Activated CD8-positive, alpha-beta memory T cell treated with anti-CD3 and anti-CD28 coated beads, Interleukin-2, amount 10 ng/mL, durations not matched to agents 7 days and 5 days (primary cell): ENCODE measurements at places on chromosomes 7 and 10.

GRCh38 chr10:71084818-71085126 is 127.6 kb upstream of the UNC5B start:
- peak; percentile 5 for DNase-seq

DNA sequence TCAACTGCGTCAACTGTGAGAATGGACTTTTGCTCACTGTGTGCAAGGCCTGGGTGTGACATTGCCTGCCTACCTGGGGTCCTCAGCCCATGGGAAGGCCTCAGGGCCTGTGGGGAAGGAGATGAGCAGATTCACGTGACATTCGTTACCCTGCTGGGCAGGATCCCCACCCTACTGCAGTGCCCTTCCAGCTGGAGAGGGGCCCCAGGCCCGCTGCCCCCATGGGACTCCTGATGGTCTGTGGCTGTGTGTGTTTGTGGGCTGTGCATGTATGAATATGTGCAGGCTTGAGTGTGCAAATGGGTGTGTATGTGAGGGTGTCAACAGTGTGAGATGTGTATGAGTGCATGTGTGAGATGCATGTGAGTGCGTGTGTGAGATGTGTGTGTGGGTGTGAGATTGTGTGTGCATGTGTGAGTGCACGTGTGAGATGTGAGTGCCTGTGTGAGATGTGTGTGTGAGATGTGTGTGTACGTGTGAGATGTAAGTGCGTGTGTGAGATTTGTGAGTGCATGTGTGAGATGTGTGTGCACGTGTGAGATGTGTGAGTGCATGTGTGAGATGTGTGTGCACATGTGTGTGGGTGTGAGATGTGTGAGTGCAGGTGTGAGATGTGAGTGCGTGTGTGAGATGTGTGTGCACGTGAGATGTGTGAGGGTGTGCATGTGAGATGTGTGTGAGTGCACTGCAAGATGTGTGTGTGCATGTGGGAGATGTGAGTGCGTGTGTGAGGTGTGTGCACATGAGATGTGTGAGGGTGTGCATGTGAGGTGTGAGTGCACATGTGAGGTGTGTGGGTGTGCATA is 29.7 kb downstream of the PPIF start:
- DNase-seq = no peak

DNA sequence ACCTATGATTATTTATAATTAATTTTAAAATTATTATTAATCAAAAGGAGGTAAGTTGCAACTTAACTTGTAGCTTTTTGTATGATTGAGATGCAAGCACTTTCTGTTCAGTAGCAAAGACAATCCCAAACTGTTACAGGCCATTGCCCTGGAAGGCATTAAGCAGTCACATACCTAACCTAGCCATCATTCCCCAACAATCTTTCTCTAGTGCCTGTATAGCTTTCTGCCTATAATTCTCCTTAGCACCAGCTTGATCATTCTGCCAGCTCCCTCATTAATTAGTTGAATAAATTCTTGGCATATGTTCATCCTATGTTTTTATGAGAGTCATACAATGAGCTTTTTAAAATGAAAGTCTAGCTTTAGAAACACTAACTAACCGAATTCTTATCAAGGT is 178.9 kb upstream of the TMEM106B start:
- no peak for DNase-seq

- no peak for DNase-seq
These were observed 236.3 kb downstream of the HTR7 start for GRCh38 chr10:90621577-90621976.

GRCh38 chr7:117065571-117066150 is 112.4 kb downstream of the ST7 start:
- DNase-seq = no peak

DNA sequence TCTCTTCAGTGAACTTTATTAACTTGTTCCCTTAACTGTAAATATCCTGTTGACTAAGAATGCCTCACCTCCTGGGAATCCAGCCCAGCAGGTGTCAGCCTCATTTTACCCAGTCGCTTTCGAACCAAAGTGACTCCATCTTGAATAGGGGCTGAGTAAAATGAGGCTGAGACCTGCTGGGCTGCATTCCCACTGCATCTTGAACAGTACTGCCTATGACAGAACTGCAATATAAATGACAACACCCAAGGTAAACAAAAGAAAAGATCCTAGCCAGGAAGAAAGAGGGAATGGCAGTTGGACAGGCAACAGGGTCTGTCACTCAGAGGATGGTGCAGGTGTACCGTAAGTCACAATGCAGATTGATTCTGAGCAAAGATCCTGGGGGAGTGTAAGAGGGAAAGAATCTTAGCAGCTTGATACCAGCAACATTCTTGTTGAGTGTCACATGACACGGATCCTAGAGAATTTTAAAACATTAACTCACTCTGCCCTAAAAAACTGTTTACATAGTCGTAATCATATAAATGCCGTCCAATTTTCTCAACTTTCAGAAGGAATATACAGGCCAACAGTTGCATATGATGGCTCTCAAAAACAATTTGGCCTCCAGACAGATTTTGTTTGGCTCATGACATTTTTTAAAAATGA is 4.4 kb upstream of the FAM107B start:
- DNase-seq = no peak

GRCh38 chr10:33151344-33151864 is 183.1 kb downstream of the NRP1 start:
- no peak for DNase-seq

- no peak for DNase-seq
These were observed 166.7 kb upstream of the INHBA start for GRCh38 chr7:41869596-41869995.

DNA sequence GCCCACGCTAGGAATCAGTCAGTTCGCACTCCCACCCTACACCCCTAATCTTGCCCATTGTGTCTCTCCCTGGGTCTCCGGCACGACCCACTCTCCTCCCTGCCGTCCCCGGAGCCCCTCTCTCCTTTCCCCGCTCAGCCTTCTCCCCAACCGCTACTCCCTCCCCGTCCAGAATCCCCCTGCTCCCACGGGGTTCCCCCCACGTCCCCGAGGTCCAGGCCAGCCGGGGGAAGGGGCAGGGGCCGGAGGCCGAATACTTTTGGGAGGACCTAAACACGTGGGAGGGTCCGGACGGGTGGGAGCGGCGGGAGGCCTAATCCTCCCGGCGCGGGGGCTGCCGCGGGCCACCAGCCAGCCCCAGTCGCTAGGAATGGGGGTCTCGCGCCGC is 560 bp downstream of the RARRES2 start:
- DNase-seq = no peak

DNA sequence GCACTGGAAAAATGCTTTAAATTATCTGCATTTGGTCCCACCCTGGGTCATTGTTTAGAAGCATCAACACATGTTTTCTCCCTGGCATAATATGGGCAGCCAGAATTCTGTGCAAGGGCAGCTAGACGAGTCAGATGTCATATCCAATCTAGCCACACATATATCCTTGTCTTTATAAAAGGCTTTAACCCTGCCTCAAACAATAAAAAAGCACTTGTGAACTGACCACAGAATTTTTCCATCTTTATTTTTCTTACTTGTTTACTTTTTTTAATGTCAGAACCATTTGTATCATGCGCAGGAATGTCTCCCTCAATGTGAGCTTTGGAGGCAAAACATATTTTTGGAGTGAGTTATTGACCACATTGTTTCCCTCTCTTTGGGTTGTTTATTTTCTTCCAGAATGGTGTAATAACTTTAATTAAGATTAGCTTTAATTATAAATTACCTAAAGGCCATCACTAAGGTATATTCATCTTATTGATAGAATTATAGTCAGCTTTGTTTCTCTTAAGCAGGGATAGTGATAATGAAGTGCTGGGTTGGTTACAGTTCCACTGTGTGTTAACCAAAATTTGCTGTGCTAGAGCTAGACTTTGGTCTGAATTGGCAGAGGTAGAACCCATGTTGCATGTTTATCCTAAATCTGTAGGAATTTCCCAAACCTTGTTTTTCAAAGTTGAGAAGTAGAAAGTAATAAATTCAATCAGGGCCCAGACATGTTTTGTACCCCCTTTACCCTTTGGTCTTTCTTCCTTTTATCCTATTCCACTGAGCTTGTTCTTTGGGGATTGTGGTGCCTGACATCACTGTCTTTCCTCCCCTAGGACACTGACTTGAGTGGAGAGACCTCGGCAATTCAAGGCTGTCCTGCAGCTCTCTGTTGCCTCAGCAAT is 1078.4 kb downstream of the KCNMA1 start:
- DNase-seq = no peak

GRCh38 chr7:149456506-149457421 is 4.1 kb downstream of the ZNF777 start:
- no peak for DNase-seq

- no peak for DNase-seq
These were observed 40.8 kb downstream of the CYP2C19 start for GRCh38 chr10:94803307-94803706.

- no peak for DNase-seq
These were observed 266.8 kb downstream of the CELF2 start for GRCh38 chr10:11284291-11285085.

GRCh38 chr7:22612776-22613175 is 112.8 kb upstream of the STEAP1B start:
- DNase-seq = no peak

GRCh38 chr7:10952588-10952987 is 21.1 kb upstream of the PHF14 start:
- DNase-seq = no peak

DNA sequence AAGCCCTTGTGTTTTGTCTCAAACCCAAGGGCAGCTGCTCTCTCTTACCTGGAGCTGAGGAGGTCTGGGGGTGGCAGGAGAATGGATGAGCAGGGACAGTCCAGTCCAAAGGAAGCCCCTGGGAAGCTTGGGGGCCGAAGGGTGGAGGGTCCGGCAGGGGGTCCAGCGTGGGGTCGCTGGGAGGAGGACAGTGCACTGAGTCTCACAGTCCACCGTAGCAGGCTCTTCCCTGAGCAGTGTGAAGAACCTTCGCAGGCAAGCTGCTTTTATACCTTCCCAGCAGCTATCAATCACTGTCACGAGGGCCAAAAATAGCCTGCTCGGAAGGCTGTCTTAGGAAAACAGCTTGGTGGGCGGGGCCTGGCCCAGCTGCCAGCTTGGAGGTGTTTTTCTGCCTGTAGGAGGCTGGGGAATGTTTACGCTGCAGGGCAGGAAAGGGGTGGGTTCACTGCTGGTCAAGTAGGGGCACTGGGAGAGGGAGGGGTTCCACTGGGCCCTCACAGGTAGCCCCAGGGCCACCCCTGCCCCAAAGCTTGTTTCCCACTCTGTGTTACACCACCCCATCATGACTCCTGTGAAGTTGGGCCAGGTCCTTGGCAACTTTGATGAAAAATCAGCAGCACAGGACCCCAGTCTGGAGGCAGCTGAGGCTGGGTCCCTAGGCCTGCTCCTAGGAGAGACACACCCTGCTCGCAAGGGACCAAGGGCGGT is at the start of gene DEPP1:
Gene DEPP1 (minus strand): TSS at position 240 of the 711 bp plus-strand sequence. CDS start 779 bp downstream, outside the sequence.
- DNase-seq = no peak

GRCh38 chr7:145817687-145818086 is 298.9 kb upstream of the CNTNAP2 start:
- no peak for DNase-seq

DNA sequence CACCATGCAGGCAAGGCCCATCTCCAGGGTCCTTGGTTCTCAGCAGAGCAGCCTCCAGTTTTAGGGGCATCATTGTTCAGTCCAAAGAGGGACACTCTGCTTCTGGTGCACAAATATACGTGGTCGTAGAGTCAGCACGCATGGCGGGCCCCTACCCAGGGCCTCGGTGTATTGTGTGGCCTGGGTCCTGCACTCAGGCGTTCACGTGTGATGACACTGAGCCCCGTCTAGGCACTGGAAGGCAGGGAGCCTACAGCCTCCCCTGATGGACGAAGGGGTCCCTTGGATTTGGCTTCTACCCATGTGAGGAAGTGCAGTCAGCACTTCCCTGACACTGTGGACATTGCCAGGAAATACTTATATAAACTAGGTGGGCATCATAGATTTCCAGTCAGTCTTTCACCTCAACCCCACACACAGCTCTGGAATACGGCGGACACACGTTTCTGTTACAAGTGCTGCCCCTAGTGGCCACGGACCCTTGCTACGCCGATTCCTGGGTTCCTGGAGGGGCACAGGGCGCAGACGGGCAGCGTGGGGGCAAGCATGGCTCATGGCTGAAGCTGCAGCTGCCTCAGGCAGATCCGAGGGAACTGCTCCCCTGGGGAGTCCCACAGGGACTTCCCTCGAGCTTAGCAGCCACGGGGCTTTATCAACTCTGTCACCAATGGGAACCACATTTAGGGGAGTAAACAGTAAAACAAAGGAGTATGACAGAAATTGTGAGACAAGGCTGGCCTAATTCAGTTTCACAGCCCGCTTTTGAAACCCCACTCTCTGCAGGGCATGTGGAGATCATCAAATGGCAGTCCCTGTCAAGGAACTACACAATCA is 25.4 kb downstream of the AIFM2 start:
- no peak for DNase-seq

GRCh38 chr10:28842321-28842720 is 165.0 kb downstream of the BAMBI start:
- no peak for DNase-seq

DNA sequence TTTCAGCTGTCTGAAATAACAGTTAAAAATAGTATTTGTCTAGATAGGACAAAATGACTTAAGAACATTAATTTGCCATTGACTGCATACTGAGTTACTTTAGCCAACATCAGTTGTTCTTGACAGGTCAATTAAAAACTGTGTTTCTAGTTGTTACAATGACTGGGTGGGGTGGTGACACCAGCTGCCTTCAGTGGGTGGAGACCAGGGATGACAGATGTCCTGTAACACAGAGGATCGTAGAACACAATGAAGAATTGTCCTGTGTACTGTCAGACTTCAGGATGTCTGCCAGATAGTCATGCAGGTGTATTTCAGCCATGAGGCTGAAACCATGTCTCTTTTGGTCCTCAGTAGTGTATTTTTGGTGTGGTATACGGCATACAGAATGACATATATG is 24.4 kb downstream of the TRUB1 start:
- DNase-seq = no peak

DNA sequence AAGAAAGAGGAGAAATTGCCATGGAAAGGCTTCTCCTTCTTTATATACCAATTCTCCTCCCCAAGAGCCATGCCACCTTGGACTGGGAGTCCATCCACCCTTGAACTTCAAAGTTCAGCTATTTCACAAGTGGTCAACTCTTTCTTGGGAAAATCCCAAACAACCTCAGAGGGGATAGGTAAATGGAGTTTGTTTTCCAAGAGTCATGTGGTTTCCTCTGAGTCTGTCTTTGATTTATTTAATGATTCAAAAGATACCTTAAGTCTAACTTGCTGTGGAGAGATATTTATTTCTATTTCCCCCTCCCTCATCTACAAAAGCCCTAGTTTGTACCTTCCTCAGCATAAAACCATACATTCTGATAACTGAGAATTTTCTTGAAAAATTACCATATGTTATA is 758.6 kb upstream of the IGFBP3 start:
- no peak for DNase-seq

GRCh38 chr7:129279757-129280156 is 54.9 kb downstream of the AHCYL2 start:
- DNase-seq = peak; percentile 45

GRCh38 chr7:92598310-92598981 is 8.3 kb upstream of the FAM133B start:
- DNase-seq = no peak

DNA sequence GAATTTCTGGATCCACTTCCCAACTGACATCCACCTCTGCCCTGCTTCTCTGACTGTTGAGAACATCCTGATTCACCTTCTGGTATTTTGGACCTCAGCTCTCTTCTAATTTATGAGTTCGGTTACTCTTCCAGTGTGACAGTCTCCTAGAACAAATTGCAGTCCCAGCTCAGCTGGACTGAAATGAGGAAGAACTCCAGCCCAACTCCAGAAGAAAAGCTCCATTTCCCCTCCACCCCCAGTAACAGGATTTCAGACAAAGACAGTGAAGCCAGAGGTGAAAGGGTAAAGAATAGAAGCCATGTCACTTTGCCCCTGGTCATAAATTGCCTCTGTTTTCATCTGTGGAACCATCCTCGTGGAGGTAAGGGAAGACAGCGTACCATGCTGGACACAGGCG is 26.2 kb upstream of the INHBA start:
- DNase-seq = no peak

GRCh38 chr7:101961811-101962210 is 144.4 kb downstream of the CUX1 start:
- DNase-seq = no peak
